Bone marrow (tissue), 2 donors: ENCODE measurements at places on chromosomes 7 and 10.
A peak's percentile ranks its signal among the peaks of the same experiment; 100 is the strongest.

DNA sequence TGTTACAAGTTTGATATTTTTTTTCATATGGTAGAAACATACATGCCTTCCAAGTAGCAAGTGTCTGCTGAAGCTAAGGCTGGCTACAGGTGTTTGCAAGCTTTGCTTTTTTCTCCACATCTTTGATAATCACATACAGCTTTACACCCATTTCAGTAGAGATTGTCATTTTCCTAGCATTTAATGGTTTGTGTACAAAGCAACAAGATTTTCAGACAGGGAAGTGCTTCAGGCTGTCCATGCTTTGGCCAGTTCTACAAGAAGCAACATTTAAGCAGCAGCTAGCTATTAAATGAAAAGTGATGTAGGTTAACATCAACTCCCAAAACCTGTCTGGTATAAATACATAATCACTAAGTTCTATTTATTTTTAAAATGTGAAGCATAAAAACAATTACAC, 2.3 kb downstream of the HDAC9 start:
- no peak for DNase-seq

GRCh38 chr7:120064565-120064964, 208.4 kb upstream of the KCND2 start:
- no peak for DNase-seq

DNA sequence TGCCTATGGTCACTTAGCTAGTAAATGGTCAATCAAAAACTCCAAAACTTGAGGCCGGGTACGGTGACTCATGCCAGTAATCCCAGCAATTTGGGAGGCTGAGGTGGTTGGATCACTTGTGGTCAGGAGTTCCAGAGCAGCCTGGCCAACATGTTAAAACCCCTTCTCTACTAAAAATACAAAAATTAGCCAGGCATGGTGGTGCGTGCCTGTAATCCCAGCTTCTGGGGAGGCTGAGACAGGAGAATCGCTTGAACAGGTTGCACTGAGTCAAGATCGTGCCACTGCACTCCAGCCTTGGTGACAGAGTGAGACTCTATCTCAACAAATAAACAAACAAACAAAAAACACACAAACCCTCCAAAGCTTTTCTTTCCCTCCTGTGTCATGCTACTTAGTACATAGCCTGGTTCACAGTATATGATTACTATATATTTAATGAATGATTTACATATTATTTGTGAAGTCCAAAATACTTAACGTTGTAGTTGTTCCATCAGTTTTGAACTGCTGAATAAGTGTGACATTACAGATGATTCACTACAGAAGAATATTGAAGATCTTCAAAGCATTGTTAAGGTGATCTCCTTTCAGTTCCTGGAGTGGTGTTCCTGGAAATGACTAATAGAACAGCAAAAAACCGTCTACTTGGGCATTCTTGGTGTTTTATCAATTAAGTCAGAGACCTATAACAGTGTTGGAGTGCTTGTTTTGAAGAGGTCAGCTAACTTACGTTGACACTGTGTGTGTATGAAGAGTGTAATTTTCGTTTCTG, 72.9 kb downstream of the ADK start:
- DNase-seq: no peak

DNA sequence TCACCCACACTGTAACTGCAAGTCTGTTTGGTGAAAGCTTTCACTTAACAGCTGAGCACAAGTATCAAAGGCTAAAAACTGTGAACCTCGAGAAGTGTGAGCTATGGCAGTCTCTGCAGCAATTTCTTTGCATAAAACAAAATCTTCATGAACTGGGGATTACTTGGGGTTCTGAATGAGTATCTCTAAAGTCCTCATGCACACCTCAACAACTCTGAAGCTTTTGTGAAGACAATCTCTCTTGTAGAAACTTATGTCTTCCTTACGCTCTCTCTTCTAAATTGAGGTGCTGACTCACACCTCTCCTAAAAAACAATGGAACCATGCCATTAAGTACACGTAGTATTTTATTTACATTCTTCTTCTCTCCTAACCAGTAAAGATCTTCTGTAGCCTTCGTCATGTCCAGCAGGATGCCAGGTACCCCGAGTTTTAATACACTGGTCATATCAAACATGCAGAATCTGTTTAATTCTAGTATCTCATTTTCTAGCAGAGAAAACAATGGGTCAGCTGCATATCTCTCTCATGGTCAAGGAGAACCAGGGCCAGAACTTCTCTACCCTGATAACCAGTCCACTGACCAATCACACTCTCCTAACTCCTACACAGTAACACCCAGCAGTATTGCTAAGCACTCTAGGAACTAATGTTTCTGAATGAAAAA, 76.9 kb downstream of the UBE2H start:
- DNase-seq: no peak

DNA sequence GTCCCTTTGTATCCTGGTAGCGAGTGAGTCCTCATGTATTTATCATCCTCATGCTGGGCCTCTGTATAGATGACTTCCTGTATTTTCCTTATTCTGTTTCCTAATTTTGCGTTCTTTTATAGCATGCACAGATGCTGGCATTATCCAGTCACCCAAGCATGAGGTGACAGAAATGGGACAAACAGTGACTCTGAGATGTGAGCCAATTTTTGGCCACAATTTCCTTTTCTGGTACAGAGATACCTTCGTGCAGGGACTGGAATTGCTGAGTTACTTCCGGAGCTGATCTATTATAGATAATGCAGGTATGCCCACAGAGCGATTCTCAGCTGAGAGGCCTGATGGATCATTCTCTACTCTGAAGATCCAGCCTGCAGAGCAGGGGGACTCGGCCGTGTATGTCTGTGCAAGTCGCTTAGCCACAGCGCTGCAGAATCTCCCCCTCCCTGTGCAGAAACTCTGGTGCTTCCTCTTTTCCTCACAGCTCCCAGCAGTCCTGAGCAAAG, 183.1 kb upstream of the PRSS58 start:
- peak; percentile 50 for DNase-seq

DNA sequence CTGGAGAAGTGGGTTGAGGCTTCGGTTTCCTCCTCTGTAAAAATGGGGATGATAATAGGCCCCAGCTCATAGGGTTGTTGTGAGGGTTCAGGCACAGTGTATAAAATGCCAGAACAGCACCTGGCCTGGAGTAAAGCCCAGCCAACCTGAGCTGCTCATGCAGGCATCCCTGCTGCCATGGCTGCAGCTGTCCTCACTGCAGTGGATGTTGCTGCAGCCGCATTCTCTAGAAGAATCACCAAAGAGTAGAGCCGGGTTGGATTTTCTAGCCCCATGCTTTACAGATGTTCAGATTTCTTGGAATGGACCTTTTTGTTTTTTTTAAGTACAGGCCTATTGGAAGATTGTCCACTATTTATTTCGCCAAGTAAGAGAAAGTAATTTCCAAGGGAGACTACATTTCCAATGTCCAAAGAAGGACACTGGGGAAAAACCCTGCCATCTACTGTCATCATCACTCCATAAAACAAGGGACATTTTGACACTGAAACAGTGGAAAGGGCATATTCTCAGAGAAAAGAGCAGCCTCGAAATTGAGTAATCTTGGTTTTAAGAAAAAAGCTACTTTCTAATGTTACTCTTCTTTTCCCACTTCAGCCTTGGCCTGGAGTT, 147.5 kb upstream of the TCF7L2 start:
- no peak for DNase-seq

GRCh38 chr7:17130281-17131059, 168.0 kb upstream of the AHR start:
- DNase-seq: no peak

GRCh38 chr10:33773253-33773573, 438.7 kb upstream of the NRP1 start:
- DNase-seq: no peak

- no peak for DNase-seq
Observed at GRCh38 chr7:84302949-84303348, 108.4 kb upstream of the SEMA3A start.

GRCh38 chr10:4067531-4067930, 282.5 kb upstream of the KLF6 start:
- peak; percentile 37 for DNase-seq

DNA sequence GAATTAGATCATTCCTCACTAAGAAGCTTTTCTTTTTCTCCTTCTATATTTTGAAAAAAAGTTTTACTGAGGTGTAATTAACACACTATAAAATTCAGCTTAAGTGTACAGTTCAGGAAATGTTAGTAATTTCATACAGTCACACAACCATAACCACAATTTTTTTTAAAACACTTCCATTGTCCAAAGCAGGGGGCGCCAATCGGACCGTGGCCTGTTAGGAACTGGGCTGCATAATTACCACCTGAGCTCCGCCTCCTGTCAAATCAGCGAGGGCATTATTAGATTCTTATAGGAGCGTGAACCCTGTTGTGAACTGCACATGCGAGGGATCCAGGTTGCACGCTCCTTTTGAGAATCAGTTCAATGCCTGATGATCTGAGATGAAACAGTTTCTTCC, 427.1 kb downstream of the TFEC start:
- no peak for DNase-seq
